ENCODE measurements at places on chromosomes 16 and 17.

DNA sequence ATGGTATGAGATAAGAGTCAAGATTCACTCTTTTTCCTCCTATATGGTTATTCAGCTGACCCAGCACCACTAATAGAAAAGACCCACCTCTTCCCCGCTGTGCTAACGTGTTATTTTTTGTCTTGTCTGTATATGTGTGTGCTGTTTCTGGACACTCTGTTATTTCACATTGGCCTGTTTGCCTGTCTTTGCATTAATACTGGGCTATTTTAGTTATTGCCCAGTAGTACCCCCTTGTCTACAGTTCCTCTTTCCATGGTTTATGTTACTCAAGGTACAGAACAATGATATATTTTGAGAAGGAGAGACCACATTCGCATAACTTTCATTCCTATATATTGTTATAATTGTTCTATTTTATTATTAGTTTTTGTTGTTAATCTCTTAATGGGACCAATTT lies 74.0 kb upstream of the SIAH1 start:
- no peak for DNase-seq

DNA sequence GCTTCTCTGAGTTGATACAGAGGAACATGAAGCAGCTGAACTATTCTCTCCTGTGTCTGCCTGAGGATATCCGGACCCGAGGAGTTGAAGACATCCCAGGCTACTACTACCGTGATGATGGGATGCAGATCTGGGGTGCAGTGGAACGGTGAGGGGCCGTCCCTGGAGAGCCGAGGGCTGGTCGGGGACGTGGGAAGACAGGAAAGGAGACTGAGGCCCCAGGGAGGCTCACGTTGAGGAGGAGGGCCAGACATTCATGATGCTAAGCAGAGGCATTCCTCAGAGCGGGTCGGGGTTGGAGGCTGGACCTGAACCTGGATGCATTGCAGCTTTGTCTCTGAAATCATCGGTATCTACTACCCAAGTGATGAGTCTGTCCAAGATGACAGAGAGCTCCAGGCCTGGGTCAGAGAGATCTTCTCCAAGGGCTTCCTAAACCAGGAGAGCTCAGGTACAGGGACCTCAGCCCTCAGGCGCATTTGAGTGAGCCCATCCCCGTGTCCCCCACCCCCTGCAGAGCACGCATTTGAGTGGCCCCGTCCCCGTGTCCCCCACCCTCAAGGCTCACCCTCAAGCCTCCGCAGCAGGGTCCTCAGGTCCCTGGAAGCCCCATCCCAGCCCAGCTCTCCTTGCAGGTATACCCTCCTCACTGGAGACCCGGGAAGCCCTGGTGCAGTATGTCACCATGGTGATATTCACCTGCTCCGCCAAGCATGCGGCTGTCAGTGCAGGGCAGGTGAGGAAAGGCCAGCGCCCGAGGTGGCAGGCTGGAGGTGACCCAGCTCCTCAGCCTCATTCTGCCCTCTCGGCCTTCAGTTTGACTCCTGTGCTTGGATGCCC lies 8.3 kb downstream of the ALOX15B start:
- DNase-seq = no peak

GRCh38 chr17:67496286-67496685 lies 119.2 kb downstream of the PITPNC1 start:
- DNase-seq = no peak

DNA sequence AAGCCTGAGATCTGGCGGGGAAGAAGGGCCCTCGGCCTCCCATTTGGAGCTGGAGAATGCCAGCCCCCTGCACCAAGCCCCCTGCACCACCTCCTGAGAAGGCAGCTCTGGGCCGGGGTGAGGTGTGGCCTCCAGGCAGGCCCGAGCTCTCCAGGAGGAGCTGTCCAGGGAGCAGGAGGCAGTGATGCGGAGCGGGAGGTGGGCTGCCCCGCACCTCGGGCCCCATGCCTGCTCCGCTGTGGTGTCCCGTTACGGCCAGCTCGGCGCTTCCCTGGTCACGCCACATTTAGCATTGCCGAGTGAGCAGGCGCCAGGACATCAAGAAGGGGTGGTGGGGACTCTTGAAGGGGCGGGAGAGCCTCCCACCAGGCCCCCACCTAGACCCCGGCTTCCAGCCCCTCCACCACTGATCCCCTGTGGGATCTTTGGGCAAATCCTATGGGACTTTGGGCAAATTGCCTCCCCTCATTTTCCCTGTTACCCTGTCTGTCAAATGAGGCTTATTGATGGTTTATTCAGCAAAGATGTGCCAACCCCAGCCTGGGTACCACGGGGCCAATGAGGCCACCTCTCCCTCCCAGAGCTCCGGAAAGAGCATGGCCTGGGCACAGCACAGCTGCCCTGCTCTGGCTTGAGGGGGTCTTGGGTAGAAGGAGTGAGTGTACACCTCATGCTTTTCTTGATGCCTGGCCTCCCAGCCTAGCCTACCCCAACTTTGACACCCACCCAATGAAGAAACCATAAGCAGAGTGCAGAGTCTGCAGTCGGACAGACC lies 15.3 kb downstream of the FOXN1 start:
- DNase-seq = no peak

Measured in RWPE1 (cell line).